ENCODE measurements at places on chromosomes 5 and 9.

DNA sequence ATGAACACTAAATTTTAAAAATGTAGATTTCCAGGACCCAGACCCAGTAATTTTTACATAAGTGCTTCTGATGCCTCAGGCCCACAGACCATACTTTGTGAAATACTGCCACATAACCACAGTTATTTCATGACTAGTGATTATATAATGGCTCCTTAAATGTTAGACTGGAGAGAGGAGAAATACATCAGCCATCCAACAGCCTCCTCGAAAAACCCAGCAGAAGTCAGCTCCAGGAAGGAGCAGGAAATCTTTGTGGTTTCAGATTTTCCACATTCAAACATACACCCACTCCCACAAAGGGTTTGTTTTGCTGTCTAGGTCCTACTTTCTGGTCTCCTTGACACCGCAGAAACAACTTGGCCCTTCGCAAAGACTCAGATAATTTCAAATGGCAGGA, 455.2 kb downstream of the DTWD2 start:
- DNase-seq: no peak

DNA sequence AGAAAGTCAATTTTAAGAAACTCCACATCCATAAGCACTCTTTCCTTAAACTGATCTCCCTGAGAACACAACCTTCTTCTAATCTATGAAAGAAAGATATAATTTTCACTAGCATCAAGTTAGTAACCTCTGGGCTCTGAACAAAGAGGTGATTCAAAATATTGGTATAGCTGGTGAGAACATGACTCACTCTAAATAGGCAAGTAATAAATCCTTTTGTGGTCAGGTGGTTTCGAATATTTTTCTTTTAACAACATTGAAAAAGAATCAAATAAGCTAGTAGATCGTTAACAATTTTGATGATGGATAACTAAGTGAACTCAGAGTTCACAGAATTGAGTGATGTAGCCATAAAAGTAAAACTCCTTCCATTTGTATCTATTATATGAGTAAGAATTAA, 150.6 kb upstream of the IQGAP2 start:
- no peak for DNase-seq

GRCh38 chr9:11749396-11749795, 943.8 kb upstream of the TYRP1 start:
- no peak for DNase-seq

- no peak for DNase-seq
Observed at GRCh38 chr5:88732862-88733261, 150.1 kb downstream of the MEF2C start.

DNA sequence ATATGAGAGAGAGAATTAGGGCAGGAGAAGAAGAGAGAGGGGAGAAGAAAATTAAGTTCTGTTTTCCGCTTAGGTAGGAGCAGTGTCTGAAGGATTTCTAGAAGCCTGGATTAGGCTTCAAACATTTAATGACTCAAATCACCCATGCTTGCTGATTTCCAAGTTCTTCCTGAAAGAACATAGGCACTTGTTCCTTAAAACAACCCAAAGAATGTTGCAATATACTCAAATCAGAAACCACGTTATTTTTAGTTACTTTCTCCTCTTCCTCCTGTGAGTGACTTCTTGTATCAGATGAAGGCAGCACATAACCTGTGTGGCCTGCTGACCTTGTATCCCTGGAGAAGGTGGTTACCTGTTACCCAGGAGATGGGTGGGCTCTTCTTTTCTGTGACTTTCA, 351.5 kb upstream of the KLF4 start:
- DNase-seq: no peak

GRCh38 chr5:83846624-83847350, 126.1 kb upstream of the HAPLN1 start:
- DNase-seq: no peak

DNA sequence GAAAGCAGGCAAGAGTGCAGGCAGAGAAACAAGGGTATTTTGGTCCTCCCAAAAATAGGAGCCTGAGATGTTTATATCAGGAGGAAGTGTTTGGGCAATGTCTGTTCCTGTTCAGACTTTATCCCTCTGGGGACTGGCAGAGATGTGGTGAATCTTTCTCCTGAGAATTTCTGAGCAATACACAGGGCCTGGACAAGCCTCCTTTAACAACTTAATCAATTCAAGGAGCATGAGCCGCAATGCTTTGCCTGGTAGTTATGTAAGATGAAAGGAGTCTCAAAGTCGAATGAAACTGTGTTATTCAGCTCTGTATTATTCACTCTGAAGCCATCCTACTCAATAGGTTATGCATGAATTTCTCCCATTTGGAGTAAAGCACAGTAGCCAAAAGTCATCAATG, 365.6 kb downstream of the MAN2A1 start:
- no peak for DNase-seq

GRCh38 chr5:133789428-133789827, 177.1 kb upstream of the FSTL4 start:
- no peak for DNase-seq

GRCh38 chr9:17134396-17135294, at the start of gene CNTLN:
TSS of gene CNTLN (plus strand) at chr9:17135040. CDS start at chr9:17135066, 26 bp downstream.
- DNase-seq: peak; percentile 52

GRCh38 chr5:144644317-144644716, 473.6 kb downstream of the KCTD16 start:
- no peak for DNase-seq

DNA sequence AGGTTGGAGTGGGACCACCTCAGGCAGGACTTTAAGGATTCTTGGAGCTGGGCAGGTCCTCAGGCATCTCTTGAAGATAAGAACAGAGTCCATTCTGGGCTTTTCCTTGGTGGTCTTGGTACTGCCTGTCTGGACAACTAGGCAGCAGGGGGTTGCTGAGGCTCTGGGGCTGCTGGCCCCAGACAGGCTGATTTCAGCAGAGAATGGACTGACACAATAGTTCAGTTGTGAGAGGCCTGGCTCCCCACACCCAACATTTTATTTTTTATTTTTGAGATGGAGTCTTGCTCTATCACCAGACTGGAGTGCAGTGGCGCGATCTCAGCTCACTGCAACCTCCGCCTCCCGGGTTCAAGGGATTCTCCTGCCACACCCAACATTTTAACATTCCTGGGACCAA, 4.6 kb downstream of the ANGPTL2 start:
- no peak for DNase-seq

DNA sequence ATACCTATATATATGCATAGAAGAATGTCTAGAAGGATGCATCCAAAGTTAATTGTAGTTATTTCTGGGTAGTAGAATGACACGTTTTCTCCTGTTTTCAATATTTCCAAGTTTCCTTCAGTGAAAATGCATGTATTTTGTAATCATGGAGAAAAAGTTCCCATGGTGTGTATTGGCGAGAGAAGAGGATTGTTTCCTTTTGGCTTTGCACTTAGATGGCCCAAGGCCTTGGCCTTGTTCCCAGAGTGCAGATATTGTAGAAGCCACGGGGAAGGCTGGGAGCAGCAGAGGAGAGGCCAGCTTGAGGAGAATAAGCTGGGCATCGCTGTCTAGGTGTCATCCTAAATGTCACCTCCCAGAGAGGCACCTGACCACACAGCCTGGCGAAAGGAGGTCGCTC, 44.0 kb downstream of the IRF1 start:
- no peak for DNase-seq

GRCh38 chr5:3126639-3127038, 375.2 kb upstream of the IRX2 start:
- no peak for DNase-seq

DNA sequence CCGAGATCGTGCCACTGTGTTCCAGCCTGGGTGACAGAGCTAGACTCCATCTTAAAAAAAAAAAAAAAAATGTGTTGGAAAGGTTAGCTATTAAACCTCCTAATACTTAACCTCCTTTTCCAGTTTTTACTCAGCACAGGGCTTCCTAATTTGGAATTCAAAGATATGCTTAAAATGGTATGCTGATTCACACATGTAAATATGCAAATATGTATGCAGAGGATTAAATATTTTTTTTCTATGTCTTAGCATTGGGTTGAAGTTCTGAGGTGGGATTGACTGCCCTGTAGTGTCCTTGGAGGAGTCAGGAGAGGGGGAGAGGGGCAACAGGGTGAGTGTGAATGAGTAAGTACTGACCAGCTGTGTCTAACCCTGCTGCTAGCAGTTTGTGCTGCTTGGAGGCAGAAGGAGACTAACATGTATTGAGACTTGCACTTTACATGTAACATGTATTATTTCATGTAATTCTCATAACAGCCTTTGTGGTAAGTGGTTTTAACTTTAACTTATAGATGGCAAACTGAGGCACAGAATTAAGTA, 63.2 kb downstream of the SLC44A1 start:
- DNase-seq: no peak

- no peak for DNase-seq
Observed at GRCh38 chr9:26260238-26260637, 582.0 kb upstream of the TUSC1 start.

- DNase-seq: no peak
Observed at GRCh38 chr5:111266491-111266890, 42.3 kb downstream of the CAMK4 start.

GRCh38 chr5:119071561-119071995, 691 bp downstream of the DMXL1 start:
- no peak for DNase-seq

DNA sequence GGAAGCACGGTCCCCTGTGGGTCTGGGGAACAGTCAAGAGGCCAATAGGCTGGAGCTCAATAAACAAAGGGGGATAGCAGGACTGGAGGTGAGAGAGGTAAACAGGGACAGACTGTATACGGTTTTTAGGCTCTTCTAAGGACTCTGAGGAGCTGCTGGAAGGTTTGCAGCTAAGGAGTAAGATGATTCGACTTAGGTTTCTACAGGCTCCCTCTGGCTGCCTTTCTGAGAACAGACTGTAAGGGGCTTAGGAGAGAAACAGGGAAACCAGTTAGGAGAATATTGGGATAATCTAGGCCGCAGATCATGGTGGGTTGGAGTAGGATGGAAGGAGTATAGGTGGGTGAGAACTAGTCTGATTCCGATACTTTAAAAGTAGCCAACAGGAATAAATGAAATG, 10.4 kb downstream of the CDK5RAP2 start:
- DNase-seq: no peak

DNA sequence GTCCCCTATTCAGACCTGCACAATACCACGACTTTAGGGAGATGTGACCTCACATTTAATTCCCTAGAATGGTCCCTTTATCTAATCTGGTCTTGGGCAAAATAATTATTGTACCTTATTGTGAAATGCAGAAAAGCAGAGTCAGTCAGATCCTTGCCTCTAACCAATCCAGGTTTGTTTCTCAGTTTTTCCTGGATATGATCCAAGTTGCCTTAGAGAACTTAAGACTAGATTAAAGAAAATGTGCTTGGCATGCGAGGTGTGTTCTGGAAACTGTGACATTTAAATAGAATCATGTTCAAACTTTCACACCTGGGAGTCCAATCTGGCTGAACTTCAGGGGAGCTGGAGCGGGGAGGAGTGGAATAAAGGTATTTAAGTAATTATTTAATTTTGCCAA, 696.2 kb downstream of the DNAH5 start:
- DNase-seq: no peak

GRCh38 chr5:68161156-68161555, 54.4 kb upstream of the PIK3R1 start:
- DNase-seq: no peak

DNA sequence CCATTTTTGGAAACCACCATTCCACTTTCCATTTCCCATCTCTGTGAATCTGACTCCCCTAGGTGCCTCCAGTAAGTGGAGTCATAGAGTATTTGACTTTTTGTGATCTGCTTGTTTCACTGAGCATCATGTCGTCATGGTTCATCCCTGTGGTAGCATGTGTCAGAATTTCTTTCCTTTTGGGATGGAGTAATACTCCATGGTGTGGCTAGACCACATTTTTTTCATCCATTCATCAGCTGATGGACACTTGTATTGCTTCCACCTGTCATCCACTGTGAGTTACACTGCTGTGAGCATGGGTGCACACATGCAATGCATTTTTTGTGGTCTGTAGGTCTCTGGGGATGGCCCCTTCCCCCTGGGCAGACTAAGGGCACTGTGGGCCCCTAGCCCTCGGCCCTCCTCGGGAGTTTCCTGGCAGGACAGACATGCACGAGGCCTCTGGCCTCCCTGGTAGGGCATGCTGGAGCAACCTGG, 115.9 kb downstream of the GADD45G start:
- DNase-seq: no peak

DNA sequence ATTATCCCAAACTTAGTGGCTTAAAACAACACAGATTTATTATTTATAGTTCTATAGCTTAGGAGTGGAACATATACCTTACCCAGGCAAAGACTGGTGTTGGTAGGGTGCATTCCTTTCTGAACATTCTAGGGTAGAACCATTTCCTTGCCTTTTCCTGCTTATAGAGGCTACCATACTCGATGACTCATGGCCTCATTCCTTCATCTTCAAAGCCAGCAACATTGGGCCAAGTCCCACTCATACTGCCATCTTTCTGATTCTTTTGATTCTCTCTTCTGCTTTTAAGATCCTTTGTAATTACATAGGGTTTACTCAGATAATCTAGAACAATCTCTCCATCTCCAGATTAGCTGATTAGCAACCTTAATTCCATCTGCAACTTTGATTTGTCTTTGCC, 452.7 kb upstream of the KLF4 start:
- DNase-seq: no peak

DNA sequence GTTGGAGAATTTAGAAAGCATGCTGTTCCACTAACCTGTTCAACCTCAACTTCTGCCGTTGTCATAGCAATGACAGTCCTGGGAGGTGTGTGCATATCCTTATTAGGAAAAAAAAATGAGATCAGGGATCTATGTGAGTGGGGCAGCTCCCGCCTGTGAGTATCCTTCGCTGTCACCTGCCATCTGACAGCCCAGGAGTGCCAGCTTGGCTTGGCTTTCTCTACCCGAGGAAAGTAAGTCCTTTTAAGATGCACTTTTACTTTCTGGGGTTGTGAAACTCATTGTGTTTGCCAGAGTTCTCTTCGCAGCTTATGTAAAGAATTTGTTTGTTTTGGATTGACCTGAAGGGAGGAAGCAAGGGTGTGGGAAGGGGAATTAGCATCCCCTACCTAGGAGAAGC, 21.8 kb downstream of the PCDHAC2 start:
- DNase-seq: no peak

- no peak for DNase-seq
Observed at GRCh38 chr9:92424340-92424739, at the start of gene OMD. TSS of gene OMD (minus strand) at chr9:92424471. CDS start at chr9:92417558, 6,913 bp downstream.

- DNase-seq: no peak
Observed at GRCh38 chr5:60206234-60206633, 312.7 kb upstream of the PDE4D start.

GRCh38 chr5:25970906-25971489, 1067.4 kb downstream of the CDH9 start:
- DNase-seq: no peak
